Activated T-cell treated with anti-CD3 and anti-CD28 coated beads for 48 hours (primary cell): ENCODE measurements at places on chromosomes 1 and 21.

GRCh38 chr1:2516124-2516523, 10.3 kb downstream of the PANK4 start:
- DNase-seq: no peak

DNA sequence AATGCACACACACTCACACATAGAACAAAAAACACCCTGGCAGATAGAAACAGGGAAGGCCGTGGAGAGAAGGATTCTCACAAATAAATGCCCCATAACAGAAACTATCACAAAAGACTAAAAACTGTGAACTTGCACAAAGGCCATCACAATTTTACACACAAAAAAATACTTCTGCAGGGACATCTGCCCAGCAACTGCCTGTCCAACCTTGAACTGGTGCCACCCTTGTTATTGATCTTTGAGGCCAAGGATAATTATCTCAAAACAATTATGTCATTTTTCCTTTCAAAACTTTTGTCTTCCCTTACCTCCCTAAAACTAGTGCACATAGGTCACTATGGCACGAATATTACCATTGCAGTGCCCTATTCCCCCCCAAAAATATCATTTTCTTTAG, 143.8 kb upstream of the KCTD3 start:
- no peak for DNase-seq

DNA sequence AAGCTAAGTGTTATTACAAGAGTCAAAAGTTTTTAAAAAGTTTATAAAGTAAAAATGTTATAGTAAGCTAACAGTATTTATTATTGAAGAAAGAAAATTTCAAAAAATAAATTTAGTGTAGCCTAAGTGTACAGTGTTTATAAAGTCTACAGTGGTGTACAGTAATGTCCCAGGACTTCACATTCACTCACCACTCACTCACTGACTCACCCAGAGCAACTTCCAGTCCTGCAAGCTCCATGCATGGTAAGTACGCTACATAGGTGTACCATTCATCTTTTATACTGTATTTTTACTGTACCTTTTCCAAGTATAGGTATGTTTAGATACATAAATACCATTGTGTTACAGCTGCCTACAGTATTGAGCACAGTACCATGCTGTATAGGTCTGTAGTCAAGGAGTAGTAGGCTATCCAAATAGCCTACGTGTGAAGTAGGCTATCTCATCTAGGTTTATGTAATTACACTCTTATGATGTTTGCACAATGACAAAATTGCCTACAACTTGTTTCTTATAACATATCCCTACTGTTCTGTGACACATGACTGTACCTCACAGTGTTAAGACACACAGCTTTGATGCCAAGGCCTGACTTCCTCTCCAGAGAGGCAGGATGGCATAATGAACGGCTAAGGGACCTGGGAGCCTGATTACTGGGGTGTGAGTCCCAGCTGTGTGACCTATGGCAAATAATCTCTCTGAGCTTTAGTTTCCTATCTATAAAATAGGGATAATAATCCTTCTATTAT, 12.7 kb downstream of the DHCR24 start:
- DNase-seq: no peak

- DNase-seq: no peak
Measured at GRCh38 chr1:39531526-39531925, 40.1 kb downstream of the BMP8A start.

DNA sequence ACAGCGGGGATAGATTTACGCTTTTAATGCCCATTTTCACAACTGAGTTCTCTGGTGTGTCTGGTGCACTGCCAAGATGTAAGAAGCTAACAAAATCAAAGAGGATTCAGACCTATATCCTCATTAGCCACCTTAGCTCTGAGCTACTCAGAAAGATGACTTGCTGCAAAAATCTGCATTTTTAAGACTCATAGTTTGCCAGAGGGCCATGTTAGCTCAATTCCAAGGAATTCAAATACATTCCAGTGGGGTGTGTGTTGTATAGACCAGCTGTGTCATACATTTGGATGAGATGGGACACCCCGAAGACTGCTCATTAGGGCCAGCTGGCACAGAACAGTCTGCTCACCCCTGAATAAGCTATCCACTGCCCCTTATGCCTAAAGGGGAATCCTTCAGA, 8.9 kb downstream of the DENND2D start:
- no peak for DNase-seq

DNA sequence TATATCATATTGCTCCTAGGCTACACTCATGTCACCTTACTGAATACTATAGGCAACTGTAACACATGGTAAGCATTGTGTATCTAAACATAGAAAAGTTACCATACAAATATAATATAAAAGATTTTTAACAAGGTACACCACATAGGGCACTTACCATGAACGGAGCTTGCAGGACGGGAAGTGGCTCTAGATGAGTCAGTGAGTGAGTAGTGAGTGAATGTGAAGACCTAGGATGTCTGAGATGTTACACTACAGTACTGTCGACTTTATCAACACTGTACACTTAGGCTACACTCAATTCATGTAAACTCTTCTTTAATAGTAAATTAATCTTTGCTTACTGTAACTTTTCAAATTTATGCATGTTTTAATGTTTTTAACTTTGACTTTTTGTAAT, 81.0 kb upstream of the PLD5 start:
- DNase-seq: no peak

DNA sequence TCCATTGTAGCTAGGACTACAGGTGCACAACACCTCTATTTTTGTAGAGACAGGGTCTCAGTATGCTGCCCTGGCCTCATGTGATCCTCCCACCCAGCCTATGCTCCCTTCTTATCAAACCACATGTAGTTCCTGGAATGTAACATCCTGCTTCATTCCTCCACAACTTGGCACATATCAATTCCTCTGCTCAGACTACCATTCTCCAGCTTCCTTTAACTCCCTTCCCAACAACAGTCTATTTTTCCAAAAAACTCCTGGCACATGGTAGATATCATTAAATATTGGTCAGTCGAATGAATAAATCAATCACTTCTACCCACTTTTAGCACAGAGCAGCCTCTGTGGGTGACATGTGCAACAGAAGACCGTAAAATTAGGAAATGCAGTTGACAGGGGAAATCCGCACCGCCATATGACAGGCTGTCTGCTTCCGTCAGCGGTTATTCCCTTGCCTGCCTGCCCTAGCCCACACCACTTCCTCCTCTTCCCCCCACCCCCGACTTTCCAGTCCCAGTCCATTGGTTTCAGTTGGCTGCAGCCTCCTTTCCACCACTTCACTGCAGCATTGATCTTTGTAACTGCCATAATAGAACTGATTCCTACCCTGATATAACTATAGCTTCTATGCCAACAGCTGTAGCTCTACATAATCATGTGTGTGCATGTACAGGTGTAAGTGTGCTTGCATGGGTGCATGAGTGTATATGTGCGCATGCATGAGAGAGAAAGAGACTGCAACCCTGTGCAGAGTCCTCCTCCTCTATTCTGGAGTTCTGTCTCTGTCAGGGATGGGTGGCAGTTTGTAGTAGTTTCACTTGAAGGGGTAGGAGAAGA, 6.8 kb upstream of the AKR1A1 start:
- peak; percentile 62 for DNase-seq

- no peak for DNase-seq
Measured at GRCh38 chr1:116962987-116963639, 38.4 kb upstream of the CD101 start.

DNA sequence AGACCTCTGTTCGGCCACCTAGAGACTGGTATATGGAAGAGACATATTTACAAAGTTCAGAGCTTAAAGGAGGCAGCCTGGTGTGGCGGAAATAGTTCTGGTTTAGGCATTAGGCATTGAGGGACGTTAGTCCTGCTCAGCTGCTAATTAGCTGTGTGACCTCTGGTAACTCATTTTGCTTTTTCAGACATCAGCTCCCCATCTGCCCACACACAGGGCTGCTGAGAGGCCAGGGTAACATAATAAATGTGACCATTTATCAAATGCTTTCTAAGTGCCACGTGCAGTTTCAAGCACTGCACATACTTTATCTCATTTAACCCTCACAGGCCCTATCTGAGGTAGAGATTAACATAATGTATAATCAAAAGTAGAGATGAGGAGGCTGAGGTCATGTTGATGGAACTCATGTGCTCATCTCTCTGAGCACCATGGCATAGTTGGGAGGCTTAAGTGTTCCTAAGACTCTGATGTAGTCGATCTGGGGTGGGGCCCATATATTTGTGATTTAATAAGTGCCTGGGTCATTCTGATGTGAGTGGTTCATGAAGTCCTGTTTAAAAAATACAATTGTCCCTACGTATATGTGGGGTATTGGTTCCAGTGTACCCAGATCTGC, 267.2 kb upstream of the PLXNA2 start:
- DNase-seq: no peak

DNA sequence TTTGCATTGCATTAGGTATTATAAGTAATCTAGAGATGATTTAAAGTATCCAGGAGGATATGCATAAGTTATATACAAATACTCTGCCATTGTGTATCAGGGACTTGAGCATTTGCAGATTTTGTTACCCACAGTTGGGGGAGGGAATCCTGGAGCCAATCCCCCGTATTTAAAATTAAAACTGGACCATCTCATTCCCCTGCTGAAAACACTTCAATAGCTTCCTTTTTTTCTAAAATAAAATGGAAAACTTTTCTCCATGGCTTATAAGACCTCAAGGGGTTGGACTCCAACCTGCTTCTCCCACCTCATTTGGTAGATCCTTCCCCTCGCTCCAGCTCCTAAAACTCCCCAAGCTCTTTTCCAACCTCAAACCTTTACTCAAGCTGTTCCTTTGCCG, 10.4 kb upstream of the CD34 start:
- DNase-seq: no peak

DNA sequence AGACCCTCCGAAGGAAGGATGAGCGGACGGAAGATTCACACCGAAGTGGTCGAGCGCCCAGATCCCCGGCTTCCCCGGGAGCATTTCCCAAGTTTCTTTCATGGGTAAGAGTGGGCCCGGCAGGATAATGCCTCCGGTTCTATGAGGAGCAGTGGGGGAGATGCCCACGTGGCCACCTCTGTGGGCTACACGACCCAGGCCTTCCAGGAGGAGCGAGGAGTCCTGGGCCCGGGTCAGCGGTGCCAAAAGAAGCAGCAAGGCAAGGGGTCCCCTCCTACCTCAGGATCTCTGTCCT, 7.9 kb upstream of the NBPF11 start:
- DNase-seq: no peak

- DNase-seq: no peak
Measured at GRCh38 chr1:152901631-152902030, 6.7 kb upstream of the IVL start.

- peak; percentile 92 for DNase-seq
Measured at GRCh38 chr1:226407497-226408284, at the start of gene PARP1. Gene PARP1, minus strand, starts transcription at chr1:226408093. Its CDS starts 164 bp downstream, at chr1:226407929.

DNA sequence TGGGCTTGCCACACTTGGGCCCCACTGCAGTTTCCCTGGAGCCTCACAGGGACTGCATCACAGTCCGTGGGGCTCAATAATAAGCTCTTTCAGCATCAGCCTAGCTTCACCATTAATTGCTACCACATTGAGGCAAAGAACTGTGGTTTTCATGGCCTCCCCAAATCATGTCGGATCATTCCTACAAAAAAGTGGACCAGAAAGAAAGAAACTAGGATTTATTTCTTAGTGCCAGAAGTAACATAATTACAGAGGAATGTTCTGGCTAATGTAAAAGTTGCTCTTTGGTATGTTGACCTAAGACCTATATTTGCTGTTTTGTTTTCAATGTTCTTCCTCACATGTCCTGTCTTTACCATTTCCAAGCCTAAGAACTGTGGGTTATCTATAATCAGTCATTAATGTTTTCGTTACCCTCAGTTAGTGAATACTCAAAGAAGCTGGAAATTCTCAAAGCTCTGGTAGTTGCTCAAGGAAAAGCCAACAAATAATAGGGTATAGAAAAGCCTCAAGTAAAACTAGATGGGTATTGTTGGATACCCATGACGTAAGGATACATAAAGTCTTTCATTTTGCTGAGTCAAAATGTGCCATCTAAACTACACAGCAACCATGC, 173.9 kb downstream of the LTN1 start:
- DNase-seq: no peak

DNA sequence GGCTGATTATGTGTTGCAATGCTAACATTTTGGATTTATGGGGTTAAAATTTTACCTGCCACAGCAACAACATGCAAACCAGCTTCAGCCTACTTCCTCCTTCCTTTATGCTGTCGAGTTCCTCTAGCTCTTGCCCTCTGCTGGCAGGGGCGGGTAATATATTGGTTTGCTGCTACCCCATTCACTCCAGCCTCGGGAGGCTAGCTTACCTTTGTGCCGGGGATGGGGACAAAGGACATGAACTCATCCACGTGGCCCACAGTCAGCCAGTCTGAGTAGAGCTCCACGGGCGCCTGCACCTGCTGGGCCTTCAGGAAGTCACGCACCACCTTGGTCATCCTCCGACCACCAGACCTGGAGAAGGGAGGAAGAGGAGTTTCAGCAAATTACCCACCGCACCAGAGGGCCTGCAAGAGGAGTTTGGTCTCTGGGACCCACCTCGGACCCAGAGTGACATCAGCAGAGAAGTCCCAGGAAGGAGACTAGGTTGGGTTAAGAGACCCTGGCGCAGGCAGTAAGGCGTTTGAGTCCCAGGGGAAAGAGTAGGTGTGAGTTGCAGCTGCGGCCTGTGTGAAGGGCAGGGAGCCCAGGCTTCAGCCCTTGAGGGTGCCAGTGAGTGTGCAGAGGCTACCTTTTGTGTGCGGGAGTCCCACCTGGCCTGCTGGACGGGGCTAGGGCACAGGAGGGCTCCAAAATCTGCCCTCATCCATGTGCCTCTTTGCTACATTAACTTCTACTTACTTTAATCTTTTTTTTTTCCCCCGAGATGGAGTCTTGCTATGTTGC, 21.8 kb upstream of the SDHB start:
- peak; percentile 9 for DNase-seq

- DNase-seq: no peak
Measured at GRCh38 chr1:175126347-175126746, 58.7 kb downstream of the TNN start.

DNA sequence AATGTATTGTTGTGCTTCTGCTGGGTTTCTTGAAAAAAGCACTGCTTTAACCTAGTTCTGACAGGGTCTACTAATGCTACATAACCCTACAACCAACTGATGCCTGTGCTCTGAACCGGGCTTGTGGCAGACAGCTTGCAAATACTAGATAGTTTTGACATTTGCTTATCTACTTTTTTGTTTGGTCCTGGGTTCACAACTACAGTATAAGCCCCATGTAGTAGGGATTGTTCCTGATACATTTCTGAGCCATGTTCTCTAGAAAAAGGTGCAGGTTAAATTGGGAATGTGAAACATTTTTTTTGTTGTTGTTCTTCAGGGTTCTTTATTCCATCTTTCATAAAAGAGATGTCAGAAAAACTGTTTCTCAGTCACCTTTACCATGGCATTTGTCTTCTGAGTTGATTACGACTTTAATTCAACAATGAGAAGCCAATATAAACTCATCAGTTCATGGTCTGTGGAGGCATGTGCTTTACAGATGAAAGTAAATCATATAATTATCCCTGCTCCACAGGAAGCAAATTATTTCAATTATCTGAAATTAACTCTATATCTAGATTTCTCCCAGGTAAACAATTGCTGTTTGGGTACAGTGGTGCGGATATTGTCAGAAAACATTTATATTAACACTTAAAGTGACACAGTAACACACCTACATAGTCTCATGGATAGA, 22.0 kb downstream of the OLFM3 start:
- no peak for DNase-seq

DNA sequence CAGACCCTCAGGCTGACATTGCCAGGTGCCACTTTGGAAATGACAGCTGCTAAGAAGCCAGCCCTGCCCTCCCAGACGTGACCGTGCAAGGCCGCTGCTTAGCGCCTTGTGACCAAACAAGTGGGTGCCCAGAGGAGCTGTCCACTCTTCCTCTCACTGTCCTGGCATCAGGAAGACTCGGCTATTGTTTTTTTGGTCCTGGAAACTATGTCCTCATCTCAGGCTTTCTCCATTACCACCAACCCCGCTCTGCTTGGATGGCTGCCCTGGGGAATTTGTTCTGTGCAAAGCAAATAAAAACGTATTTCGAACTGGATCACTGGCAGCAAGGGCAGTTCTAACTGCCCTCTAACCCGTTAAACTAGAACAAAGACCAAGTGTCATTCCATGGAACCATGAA, 13.7 kb upstream of the TENT5C start:
- no peak for DNase-seq
